ENCODE measurements at places on chromosomes 2 and 18.

DNA sequence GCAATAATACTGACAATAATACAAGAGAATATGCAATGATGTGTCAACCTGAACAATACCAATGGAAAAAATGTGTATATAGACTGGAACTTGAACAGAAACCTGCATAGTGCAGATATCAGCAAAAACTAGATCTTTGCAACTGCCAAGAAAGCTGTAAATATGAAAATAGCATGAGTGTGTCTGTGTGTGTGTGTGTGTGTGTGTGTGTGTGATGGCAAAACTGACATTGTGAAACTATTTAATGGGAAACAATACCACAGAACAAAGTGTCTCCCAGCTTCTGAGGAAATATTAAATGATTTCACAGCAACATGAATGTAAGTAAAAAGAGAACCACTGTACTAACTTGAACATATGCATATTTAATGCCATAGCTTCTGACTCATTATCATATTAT lies 558.2 kb upstream of the LINC00305 start:
- no peak for DNase-seq

GRCh38 chr2:467543-467891 lies 179.6 kb upstream of the ALKAL2 start:
- peak; percentile 16 for DNase-seq

- peak; percentile 33 for DNase-seq
These were observed 148.7 kb downstream of the CALCRL start for GRCh38 chr2:187299122-187299906.

DNA sequence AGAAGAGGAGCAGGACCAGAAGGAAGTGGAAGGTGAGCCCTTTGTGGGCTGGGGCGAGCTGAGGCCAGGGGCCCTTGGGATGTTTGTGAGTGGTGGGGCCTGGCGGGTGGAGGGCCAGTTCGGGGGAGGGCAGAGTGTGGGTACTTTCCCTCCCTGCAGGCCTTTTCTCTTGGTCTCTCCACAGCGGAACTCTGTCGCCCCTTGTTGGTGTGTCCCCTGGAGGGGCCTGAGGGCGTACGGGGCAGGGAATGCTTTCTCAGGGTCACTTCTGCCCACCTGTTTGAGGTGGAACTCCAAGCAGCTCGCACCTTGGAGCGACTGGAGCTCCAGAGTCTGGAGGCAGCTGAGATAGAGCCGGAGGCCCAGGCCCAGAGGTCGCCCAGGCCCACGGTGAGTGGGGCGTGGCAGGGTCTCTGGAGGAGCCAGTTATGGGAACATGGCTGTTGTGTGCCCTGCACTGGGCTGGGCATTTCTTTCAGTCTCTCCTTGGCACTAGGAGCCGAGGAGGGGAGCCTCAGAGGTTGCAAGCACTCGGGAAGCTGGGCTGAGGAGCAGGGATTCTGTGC lies 10.8 kb downstream of the STK11IP start:
- DNase-seq = no peak

GRCh38 chr2:10326707-10327594 lies 24.2 kb downstream of the HPCAL1 start:
- DNase-seq = no peak

- peak; percentile 50 for DNase-seq
These were observed 377.4 kb downstream of the RPRM start for GRCh38 chr2:153101187-153101586.

- DNase-seq = no peak
These were observed 75.6 kb upstream of the ITGB6 start for GRCh38 chr2:160275656-160276055.

- no peak for DNase-seq
These were observed 573.5 kb upstream of the CNTNAP5 start for GRCh38 chr2:123451542-123451941.

Measured in mesendoderm (in vitro differentiated cells).